Hindlimb muscle (tissue), 1 donor: ENCODE measurements at places on chromosomes 2 and 18. TPM values are rescaled to one million over a fixed set of nuclear protein-coding genes. Genes with fewer than 3 reads are reported as not detected.

The ZNF521 gene
- 50.6 TPM for polyA plus RNA-seq

The DNER gene
- 1.1 TPM for polyA plus RNA-seq

The FBXO41 gene
- polyA plus RNA-seq: 0.23 TPM

The CHRND gene
- 173 TPM for polyA plus RNA-seq

The CHRNG gene
- polyA plus RNA-seq: 167 TPM

The ITSN2 gene
- 20.2 TPM for polyA plus RNA-seq

The DNAH7 gene
- 0.28 TPM for polyA plus RNA-seq
